ENCODE measurements at places on chromosomes 7 and 10.

- no peak for DNase-seq
These were observed 40.6 kb upstream of the PITRM1 start for GRCh38 chr10:3213208-3213607.

- DNase-seq: no peak
These were observed 29.8 kb downstream of the MTURN start for GRCh38 chr7:30164567-30164966.

DNA sequence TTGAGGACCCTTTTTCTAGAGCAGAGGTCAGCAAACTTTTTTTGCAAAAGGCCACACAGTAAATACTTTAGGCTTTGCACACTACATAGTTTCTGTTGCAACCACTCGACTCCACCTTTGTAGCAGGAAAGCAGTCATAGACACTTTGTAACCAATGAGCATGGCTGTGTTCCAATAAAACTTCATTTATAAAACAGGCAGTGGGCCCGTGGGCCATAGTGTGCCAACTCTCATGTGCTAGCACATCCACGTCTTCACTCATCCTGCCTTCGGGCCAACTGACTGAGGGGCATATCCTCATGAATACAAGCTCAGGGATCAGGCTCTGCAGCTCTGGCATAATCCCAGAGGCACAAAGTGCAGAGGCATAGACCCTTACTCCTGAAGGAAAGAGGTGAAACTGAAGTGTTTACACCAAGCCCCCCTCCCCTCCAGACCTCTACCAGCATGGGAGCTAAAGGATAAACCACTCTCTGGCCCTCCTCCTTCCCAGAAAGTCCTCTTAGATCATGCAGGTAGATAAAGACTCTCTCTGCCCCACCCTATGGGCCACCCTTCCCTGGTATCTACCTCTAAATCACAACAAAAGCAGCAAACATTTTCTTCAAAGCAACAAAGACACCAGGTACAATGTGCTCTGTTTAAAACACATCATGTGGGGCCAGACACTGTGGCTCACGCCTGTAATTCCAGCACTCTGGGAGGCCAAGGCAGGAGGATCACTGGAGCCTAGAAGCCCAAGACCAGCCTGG, 71.0 kb downstream of the DLG5 start:
- no peak for DNase-seq

DNA sequence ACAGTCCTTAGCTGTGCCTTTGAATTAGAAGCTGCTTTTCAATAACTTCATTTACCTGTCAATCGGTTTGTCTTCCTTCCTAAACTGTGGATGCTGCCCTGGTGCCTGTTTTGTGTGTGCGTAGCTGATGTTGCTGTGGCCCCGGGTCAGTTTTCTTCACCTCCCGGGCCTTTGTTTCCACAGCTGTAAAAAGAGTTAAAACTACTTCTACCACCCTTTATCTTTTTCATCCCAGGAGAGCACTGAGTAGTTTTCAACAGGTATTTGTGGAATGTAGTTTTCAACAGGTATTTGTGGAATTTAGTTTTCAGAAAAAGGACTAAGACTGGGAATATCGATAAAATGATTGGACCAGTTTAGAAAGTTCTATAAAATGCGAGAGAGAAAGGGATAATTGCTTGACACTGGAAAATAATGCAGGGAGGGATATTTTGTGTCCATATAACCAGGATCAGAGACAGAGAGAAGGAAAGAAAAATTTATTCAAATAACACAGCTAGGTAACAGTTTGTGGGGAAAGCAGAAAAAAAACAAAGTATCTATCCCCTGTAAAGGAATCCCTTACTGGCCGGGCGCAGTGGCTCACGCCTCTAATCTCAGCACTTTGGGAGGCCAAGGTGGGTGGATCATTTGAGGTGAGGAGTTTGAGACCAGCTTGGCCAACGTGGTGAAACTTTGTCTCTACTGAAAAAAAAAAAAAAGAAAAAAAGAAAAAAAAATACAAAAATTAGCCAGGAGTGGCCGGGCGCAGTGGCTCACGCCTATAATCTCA, 15.9 kb upstream of the IGF2BP3 start:
- no peak for DNase-seq

GRCh38 chr7:139627831-139628230, 104.3 kb downstream of the CLEC2L start:
- DNase-seq: no peak

Data from fibroblast of skin of left biceps (primary cell).